ENCODE measurements at places on chromosomes 7 and 10.

DNA sequence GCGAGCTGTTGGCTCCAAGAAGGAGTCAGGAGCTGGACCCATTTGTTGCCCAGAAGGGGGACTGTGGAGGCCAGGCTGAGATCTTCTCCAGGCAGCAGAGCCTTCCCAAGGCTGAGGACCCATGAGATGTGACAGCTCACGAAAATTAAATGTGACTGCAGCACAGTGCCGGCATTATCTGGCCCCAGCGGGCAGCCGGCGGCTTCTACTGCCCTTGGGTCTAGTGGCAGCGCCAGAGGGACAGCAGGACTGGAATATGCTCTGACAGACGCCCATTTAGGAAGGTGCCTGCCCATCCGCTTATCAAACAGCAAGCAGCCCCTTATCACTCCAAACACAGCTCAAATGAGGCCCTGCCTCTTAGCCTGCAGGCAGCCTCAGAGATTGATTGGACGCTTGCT lies 122.9 kb upstream of the LYZL2 start:
- no peak for DNase-seq

DNA sequence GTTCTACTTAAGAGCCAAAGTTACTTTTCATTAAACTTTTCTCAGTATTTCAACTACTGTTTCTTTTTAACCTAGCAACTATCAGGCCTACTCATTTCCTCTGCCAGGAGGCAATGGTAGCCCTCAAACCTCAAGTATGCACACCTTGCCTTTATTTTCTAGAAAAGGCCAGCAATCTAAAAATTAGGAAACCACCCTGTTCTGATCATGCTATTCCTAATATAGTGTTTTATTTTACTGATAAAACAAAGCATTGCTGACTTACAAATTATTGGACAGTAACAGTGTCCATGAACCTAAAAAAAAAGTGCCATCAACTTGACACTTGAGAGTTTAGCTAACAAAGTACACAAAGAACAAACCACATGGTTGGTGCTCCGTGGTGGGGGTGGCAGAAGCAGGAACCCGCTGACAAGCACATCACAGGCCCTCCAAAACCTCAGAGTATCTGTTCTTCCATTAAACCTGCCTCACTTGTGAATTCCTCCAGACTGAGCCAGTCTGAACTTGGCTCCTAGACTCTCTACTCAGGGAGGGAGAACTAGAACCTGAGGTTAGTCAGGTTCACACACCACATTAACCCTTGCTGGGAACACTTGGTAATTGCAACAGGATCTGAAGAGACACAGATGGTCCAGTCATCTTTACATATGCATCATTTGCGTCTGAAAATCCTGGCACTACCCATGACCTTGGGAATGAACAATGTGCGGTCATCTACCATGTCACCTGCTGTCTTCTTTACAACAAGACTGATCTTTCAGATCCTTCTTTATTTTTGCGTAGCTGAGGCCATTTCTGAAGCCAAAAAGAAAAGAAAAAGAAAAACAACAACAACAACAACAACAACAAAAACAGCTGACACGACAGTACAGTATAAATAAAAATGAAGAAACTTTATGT lies 31.9 kb downstream of the PIP4K2A start:
- peak; percentile 34 for DNase-seq

- no peak for DNase-seq
These were observed 289.5 kb upstream of the PFKP start for GRCh38 chr10:2777666-2778355.

- DNase-seq = no peak
These were observed 225.5 kb downstream of the PLXNA4 start for GRCh38 chr7:132350741-132351140.

DNA sequence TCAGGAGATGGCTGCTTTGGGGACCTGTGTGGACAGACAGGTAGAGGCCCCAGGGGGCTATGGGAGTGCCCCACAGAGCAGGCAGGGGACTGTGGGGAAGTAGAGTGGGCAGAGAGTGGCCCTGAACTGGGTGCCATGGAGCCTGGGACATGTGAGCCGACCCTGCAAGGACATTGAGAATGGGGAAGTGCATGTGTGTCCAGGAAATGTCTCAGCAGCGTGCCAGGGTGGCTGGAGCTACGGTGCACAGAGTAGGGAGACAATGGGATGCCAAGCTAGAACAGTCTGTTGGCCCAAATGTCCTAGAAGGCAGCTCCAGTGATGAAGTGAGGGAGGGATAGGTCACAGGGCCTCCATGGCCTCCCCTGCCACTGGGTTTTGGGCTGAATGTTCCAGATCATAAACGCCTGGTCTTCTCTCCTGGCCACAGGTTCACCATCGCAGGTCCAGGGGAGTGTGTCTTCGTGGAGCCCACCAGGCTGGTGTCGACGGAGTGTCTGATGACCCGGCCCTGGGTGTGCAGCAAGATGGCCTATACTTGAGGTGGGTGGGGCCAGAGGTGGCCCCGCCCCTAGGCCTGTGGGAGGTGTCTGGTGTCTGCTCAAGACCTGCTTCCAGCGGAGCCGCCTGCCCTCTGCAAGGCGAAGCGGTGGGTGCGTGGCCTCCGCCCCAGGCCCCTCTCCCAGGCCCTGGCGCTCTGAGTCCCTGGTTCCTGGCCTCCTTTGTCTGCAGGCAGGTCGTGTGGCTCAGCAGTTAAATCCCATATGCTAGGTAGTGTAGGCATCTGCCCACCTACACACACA lies 20.5 kb downstream of the CLEC2L start:
- no peak for DNase-seq

- DNase-seq = no peak
These were observed 56.3 kb upstream of the ABCB5 start for GRCh38 chr7:20558963-20559716.

DNA sequence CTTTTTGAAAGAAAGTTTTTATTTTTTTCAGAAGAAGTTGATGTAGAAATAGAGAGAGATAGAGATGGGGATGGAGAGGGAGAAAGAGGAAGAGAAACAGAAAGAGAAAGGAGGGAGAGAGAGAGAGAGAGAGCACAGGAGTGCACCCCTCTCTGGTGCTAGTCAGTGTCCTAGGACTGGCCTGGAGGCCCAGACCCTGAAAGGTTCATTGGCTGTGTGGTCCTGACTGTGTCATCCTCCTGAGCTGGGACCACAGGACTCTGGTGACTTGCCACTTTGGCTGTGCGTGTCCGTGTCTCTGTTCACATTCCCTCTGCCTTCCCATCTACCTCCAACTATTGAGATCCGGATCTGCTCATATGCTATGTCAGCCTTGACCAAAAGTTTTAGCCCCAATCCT lies 62.1 kb upstream of the SHH start:
- DNase-seq = no peak

DNA sequence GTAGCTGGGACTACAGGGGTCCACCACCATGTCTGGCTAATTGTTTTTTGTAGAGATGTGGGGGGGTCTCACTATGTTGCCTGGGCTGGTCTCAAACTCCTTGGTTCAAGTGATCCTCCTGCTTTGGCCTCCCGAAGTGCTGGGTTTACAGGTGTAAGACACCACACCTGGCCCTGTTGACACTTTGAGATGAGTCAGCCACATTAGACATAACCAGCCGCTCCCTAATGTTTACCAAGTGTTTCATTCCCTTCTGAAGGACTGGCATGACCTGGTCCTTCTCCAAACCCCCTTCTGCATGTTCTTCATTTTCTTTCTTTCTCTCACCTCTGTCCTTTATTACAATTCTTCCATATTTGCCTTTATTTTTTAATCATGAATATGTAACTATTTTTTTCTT lies 67.8 kb downstream of the TAF3 start:
- no peak for DNase-seq

DNA sequence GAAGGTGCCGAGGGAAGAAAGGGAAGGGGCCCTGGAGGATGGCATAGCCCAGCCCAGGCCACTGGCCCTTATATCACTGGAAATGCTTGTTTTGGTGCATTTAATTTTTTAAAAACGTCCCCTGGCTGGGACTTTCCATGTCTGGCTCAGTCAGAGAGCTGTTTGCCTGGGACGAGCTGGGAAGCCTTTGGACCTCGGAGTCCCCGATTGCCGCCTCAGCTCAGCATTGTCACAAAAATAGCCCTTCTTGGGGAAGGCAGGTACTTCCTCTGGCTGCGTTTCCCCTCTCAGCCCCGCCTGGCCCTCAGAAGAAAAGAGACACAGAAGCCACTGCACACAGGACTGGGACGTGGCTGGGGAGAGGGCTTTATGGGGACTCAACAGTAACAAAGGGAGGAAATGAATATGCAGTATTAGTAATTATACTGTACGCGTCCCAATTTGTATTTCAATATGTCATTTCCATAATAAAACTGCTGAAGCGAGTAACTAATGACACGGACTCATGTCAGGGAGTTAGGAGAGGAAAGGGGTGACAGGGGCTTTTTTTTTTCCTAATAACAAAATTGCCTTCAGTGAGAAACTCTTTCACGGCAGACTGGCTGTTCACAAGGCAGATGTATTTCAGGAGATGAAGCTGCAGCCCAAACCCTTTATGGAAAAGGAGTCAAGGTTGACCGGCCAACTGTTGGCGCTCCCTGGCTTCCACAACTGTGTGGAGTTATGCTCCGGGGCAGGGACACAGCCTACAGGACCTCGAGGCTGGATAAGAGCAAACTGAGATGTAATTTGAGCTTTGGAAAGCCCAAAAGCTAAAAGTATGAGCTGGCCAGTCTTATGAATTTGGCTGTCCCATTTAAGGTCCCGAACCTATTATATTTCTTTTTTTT lies 31.0 kb upstream of the MXI1 start:
- DNase-seq = no peak

- peak; percentile 75 for DNase-seq
These were observed 1012.5 kb downstream of the DNAJB9 start for GRCh38 chr7:109582211-109582610.

DNA sequence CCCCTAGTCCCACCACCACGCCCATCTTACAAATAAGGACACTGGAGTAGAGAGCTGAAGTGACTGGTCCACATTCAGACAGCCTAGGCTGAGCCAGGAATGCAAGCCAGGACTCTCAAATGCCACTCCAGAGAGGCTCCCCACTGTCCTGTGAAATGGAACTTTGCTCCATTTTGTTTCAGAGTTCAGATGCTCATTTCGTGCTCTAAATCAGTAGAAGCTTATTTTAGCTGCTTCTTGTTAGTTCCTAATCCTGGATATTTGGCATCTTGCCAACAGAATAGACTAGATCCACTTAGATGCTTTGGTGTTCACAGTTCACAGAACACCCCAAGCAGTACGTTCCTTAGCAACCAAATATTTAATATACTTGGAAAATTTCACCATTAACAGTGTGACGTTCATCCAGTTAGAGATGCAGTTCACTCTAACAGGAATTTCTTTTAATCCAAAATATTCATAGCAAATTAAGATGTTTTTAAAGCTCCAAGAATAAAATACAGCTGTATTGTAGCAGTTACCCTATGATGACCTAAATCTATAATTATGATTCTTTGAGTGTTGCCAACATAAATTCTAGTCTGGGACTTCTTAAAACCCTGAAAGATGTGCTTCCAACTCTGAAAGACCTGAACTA lies 7.3 kb downstream of the MMP21 start:
- peak; percentile 0 for DNase-seq

DNA sequence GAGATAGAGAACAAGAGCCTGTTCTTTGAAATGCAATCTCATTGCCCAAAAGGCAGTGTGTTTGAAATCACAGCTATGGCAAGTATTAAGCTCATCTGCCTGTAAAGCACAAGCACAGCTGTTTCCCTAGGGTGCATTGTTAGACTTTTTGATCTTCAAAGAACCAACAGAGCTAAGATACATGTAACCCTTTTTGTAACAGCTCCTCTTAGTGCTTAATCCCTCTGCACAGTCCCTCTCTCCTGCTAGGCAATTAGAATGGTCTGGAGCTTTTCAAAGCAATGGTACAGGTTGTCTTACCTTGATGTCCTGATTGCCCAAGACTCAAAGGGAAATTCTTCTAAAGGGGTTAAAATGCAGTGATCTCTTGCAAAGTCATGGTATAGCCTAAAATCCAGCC lies 249.6 kb upstream of the CHRM2 start:
- DNase-seq = no peak

DNA sequence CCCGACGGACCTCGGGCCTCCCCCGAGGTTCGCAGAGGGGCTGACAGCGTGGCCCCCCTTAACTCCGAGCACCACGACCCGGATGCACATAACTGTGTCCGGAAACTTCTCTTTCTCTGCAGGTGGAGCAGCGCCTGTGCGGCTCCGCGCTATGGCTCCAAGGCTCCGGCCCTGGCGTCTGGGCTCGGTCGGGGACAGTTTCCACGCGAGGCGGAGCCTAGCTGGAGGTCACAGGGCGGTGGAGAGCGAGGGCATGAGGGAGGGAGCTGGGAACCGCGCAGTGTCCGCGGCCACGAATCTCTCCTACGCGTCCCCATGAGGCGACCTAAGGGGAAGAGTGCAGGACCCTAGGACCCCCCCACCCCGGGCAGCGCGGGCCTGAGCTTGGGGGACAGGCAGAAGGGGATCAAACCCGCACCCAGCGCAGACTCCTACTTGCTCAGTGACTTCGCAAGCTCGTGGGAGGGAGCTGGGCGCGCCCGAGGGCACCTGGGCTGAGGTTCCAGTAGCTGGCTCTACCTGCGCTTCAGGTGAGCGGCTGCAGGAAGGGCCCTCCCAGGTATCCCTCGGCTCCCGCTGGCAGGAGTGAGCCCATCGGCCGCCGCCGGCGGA lies 8.6 kb upstream of the MNX1 start:
- peak; percentile 13 for DNase-seq

- DNase-seq = no peak
These were observed 31.4 kb downstream of the ZNF438 start for GRCh38 chr10:31000071-31000782.

GRCh38 chr10:129863201-129863663 lies 100.8 kb downstream of the EBF3 start:
- DNase-seq = no peak

DNA sequence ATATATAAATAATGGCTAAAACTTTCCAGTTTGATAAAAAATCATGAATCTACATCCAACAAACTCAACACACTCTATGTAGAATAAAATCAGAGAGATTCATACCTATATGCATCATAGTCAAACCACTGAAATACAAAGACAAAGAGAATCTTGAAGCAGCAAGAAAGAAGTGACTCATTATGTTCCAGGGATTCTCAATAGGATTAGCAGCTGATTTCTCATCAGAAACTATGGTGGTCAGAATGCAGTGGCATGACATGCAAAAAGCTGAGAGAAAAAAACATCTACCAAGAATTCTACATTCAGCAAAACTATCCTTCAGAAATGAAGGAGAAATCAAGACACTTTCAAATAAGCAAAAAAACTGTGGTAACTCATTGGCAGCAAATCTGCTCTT lies 187.4 kb downstream of the RNLS start:
- no peak for DNase-seq

GRCh38 chr7:157358753-157359096 lies 21.9 kb downstream of the DNAJB6 start:
- no peak for DNase-seq

GRCh38 chr10:96295475-96295874 lies 8.8 kb upstream of the DNTT start:
- no peak for DNase-seq

Measured in NCI-H2171 treated with DMSO at 0.1 percent for 48 hours (cell line).